ENCODE measurements at places on chromosomes 13 and 19.

DNA sequence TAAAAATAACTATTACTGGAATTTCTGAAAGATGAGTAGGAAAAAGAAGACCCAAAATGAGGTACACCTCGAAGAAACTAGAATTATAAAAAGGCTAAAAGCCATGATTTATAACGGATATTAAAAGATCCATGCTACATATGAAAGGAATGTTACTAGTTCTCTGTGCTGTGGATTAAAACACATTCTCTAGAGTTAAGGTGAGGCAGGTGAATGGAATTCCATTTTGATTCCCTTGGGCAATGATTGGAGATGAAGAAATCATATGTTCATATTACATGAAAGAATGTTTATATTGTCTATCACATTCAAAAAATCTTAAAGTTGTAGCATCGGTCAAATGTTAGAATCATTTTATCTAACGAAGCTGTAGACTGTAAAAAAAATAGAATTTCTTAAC is 783.7 kb downstream of the PCDH9 start:
- no peak for DNase-seq

GRCh38 chr19:1277061-1277460 is 1.7 kb downstream of the FAM174C start:
- no peak for DNase-seq

DNA sequence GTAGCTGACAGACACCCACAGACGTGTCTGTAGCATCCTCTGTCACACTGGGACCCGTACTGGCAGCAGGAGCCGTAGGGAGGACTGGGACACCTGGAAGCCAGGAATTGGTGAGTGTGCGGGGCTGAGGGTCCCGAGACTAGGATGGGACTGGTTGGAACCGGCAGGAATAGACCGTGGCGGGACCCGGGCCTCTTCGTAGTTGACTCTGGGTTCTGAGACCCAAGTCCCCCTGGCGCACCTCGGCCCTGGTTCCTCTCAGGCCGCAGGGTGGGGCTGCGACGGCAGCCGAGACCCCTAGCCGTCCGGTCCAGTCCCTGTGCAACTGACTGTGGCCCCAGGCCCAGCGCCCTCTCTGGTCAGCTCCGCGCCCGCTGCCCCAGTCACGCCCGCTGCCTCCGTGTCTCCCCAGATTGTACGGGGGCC is 64.7 kb downstream of the ZNF823 start:
- DNase-seq, result no peak

DNA sequence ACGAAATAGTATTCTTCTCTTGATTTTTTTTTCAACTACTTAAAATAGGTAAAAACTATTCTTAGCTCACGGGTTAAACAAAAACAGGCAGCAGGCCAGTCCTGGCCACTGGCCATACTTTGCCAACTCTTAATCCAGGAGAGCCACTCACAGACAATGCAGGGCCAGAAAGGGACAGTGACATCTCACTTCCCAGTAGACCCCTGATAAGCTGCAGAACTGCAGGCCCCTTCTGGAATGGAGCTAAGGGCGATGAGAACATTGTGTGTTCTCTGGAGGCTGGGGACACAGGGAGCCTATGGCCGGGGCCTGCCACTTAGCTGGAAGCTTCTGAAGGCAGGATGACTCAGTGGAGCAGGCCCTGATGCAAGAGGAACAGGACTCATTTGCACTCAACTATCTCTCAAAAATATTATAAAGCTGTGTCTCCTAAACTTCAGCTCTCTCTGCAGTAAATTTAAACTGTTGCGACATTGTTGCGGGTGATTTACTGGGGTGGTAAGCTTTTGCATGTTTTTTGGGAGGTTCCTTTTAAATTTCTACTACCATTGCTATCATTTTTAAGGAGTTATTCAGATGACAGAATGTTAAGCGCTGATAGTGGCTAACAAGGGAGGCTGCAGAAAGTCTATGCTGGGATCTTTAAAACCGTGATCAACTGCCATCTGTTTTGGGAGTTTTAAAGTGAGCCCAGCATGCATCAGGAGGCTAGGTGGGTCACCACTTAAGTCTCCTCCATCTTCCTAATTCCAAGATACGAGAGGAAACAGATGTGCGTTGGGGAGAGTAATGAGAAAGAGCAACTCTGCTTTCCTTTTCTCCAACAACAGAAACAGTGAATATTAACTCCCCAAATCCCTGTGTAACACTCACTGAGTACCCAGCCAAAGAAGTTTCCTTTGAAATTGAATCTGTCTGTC is 33.2 kb upstream of the KATNAL1 start:
- peak; percentile 99 for DNase-seq

GRCh38 chr19:15194938-15195337 is 5.9 kb downstream of the NOTCH3 start:
- no peak for DNase-seq

Measured in NCI-H524 treated with DMSO at 0.1 percent for 48 hours (cell line).